ENCODE measurements at places on chromosomes 3 and 15. TPM values are rescaled to one million over a fixed set of nuclear protein-coding genes. Genes with fewer than 3 reads are reported as not detected.

Gene SI
- not detected for total RNA-seq

Gene SERPINI2
- 0.04 TPM for total RNA-seq

Gene CEP97
- total RNA-seq, result 17.8 TPM

Gene FSIP1
- total RNA-seq, result 0.53 TPM

Gene EHHADH
- 2.3 TPM for total RNA-seq

- no peak for DNase-seq
Measured at GRCh38 chr15:74795966-74796625, 14.2 kb downstream of the CSK start.

DNA sequence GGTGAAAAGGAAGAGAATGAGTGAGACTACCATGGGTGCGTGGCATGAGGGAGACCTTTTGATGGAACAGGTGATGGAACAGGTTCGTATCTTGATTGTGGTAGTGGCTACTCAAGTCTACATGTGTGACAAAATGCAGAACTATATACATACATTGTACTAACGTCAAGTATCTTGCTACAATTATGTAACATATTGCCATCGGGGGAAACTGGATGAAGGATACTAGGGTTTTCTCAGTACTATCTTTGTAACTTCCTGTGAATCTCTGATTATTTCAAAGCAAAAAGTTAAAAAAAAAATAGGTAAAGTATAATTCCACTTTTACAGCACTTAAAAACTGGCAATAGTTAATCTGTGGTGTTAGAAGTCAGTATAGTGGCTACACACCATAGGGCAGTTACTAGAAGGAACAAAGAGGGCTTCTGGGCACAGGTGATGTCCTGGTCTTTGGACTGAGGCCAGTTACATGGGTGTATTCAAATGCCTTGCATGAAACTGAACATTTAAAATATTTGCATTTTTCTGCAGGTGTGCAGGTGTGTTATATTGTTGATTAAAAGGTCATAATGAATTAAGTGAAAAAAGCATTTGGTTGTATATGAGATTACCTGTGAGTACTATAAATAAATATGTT lies 61.4 kb downstream of the LRRK1 start:
- DNase-seq, result no peak

GRCh38 chr3:28936154-28936553 lies 344.7 kb upstream of the RBMS3 start:
- no peak for DNase-seq

GRCh38 chr15:38242055-38242454 lies 10.6 kb upstream of the SPRED1 start:
- DNase-seq, result no peak

- no peak for DNase-seq
Measured at GRCh38 chr15:98655732-98656131, 7.4 kb downstream of the IGF1R start.

DNA sequence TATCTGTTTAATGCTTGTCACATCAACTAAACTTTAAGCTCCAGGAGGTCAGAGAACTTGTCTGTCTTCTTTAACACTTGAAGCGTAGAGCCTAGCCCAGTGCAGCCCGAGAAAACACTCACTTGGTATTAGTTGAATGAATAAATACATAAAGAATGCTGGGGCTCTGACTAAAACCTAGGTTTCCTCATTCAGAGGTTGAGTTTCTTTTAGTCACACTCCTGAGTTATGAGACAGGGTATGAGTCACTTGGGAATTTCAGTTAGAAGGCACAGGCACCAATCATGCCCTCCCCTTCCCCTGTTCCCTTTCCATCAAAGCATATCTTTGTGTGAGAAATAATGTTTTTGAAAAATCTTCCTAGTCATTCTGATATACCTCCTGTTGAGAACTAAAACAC lies 589.8 kb upstream of the DPPA4 start:
- DNase-seq, result no peak

DNA sequence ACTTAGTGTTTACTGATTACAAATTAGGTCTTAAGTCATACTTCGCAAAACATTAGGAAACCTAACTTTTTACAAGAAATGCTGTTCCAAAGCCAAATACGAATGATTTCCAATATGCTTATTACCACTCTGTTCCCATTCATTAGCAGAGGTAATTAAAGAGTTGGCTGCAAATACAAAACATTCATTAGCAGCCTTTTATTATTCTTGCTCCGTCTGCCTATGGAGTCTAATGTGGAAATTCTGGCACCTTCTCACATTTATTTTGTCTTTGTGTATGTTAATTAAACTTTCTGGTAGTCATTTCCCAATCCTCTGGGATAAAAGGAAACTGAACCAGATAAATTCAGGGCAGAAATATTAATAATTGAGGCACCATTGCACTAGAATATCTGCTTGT lies 689.0 kb downstream of the PLOD2 start:
- DNase-seq, result no peak

DNA sequence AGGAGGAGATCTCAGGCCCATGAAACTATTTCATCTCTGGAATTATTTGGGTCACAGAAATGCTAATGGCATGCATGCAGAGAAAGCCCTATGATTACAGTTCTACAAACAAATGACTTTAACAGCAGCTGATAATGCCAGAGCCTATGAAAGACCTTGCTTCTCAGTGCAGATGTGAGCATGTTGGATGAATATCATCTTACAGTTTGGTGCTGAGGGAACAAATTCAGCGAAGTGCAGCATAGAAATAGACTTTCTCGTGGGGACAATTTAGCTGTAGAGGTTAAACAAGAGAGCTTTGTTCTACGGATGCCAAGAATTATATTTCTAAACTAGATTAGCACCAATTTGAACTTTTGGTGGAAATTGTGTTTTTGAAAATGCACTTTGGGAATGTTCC lies 27.7 kb downstream of the PTX3 start:
- DNase-seq, result peak; percentile 77

DNA sequence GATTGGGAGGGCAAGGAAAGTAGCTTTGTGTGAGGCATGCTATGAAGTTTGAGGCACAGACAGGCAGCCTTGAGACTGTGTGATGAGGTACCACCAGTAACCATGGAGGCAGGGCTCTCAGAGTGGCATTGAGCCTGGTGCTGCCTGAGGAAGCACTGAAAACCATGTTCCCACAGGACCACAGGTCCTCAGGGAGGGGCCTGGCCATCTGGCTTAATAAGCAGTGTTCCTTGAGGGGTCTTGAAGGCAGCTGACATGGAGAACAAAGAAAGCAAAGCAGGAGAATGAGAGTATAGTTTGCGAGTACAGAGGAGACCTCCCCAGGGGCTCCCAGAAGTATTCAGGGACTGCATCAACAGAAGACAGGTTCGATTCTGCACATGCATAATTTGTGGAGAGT lies 346.6 kb downstream of the EPHB1 start:
- no peak for DNase-seq

DNA sequence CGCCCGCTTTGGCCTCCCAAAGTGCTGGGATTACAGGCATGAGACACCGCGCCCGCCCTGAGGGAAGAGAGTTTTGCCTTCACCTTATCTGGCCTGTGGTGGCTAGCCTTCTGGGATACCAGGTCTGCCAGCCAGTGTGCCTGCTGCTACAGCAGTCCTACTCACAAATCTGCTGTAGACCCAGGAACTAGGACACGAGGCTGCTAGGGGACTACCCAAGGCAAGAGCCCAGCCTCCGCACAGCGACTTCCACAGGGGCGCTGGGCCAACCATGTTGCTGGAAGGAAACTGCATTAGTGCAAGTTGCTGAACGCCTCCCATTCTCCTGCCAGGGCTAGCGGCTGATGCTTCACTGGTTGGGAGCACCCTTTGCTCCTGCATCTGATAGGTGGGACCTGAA lies 53.7 kb downstream of the DHX30 start:
- no peak for DNase-seq

DNA sequence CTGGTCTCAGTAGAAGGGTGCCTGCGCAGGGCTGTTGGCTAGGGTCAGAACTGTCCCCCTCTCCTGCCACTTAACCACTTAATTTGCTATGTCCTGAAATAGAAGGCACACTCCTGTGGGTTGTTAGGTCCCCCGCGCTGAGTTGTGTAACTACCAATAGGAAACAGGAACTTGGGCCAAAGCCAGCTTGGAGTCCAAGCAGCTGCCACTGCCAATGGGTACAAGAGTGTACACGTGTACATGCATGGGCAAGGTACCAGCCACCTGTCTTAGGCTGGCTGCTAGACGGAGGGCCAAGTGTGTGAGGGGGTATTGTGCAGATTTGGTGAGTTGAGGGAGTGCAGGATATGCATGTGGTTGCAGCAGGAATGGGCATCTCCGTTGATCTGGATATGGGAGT lies 29.7 kb upstream of the POLG start:
- peak; percentile 36 for DNase-seq

DNA sequence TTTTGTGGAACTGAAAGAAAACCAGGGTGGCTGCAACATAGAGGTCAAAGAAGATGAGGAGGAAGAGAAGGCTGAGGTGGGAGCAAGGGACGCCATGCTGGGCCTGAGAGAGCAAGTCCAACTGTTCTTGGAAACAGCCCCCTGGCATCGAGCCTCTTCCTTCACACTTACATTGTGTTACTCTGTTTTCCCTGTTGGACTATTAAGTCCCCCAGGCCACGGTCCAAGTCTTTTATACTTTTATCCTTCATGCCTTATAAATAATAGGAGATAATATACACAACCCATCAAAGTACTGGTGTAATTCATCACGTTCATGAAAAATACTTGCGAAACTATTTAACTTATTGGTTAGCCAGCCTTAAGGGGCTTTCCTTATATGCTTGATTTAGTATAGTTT lies 79.3 kb downstream of the ATG7 start:
- no peak for DNase-seq

GRCh38 chr3:197901626-197902025 lies 48.4 kb upstream of the RPL35A start:
- no peak for DNase-seq

DNA sequence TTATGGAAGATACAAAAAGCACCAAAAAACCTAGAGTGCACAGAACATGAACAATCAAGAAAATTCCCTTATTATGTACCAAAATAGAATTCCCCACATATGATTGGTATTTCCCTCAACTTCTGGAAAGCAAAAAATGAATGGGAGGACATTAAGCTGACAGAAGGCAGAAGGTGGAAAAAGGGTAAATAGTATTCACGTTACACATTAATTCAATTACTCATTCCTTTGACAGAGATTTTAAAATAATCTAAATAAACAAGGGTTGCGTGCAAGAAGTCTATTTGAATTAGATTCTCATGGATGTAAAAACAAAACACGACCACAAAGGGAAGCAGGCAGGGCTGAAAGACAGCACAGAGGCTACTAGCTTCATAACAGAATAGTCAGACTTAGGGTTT lies 260.5 kb upstream of the ZPLD1 start:
- DNase-seq, result no peak

DNA sequence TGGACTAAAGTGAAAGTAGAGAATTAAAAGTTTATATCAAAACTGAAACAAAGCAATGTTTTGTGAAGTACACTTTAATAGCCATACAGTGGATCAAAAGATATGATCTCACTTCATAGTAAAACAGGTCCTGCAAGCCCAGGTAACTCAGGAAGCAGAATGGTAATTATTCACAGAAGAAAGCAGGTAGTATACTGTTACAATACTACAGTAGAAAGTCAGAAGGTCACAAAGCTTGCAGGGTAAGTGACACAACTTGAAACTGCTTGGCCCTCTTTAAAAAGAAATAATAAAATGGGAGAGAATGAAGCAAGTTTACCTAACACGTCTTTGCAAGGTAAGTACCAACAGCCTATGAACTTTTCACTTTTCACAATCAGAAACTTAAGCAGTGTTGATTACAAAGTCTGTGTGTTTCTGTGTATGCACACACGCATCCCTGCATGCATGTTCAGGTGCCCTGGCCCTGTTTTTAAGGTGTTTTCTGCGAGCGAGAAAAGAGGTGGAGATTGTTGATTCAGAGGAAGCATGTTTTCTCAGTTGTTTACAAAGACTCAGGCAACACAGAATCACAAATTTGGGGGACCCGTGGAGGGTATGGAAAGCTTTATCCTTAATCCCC lies at the start of gene NAALADL2:
NAALADL2 (plus strand) TSS at position 221 of the 622 bp plus-strand sequence.
- no peak for DNase-seq

GRCh38 chr3:123376451-123377242 lies 72.2 kb downstream of the ADCY5 start:
- peak; percentile 76 for DNase-seq

DNA sequence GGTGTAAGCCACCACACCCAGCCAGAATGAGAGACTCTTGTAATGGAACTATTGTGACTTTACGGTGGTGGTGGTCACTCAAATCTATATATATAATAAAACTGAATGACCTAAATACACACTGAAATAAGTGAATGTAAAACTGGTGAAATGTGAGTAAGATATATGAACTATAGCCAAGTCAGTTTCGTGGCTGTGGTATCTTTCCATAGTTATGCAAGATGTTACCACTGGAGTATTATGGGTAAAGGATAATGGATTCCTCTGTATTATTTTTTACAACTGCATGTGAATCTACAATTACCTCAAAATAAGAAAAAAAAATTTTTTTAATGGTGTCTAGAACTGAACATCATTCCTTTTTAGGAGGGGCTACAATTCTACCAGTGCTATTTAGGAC lies 21.9 kb downstream of the PIK3CB start:
- no peak for DNase-seq

- DNase-seq, result peak; percentile 93
Measured at GRCh38 chr3:39260957-39261356, 18.9 kb downstream of the CX3CR1 start.

- DNase-seq, result peak; percentile 55
Measured at GRCh38 chr3:62876064-62876463, 848 bp upstream of the CADPS start.

DNA sequence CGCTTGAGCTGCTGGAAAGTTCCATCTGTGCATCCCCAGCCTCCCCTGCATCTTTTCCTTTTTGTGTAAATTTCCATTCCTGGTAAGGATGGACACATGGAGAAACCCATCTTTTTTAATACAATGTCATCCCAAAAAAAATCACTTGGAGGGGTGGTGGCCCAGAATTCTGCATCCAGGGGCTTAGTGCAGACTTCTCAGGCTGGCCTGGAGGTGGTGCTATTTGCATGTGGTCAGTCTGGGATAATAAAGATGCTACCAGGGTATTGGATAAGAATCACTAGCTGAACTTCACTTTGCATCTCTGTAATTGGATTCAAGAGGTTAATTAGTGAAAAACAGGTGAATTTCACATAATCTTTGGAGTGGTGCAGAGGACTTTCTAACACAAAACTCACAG lies 1.8 kb upstream of the ZSCAN2 start:
- peak; percentile 65 for DNase-seq

DNA sequence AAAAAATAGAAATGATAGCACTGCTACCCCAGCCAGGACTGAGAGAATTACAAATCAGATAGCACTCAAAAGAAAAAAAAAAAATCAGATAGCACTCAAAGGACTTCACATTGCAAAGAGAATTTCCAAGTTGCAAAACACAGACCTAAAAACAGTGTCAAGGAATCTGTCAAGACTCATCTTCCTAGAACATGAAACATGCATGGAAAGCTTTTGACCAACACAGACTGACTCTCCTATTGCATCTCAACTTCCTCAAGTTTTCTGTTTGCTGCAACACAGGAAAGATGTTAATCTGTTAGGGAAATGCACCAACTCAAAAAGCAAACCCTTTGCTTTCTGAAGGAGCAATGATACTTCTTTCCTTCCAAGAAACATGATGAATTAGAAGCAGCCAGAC lies 42.3 kb downstream of the RAB27A start:
- no peak for DNase-seq

DNA sequence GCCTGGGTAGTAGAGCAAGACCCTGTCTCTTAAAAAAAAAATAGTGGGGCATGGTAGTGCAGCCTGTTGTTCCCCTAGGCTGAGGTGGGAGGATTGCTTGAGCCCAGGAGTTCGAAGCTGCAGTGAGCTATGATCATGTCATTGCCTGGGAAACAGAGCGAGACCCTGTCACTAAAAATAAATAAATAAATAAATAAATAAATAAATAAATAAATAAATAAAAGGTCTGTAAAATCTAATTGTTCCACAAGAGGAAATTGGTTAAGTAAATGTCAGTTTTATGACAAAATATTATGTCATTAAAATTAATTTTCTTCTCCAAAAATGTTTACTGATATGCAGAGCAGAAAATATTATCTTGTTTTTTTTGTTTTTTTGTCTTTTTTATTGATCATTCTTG lies 5.3 kb downstream of the CRELD1 start:
- DNase-seq, result no peak

All from muscle of leg (tissue), 16 donors.